Activated CD4-positive, alpha-beta T cell treated with anti-CD3 and anti-CD28 coated beads, Interleukin-2, amount 50 U/mL, for 1 hour (primary cell): ENCODE measurements at places on chromosomes 1 and 21.

DNA sequence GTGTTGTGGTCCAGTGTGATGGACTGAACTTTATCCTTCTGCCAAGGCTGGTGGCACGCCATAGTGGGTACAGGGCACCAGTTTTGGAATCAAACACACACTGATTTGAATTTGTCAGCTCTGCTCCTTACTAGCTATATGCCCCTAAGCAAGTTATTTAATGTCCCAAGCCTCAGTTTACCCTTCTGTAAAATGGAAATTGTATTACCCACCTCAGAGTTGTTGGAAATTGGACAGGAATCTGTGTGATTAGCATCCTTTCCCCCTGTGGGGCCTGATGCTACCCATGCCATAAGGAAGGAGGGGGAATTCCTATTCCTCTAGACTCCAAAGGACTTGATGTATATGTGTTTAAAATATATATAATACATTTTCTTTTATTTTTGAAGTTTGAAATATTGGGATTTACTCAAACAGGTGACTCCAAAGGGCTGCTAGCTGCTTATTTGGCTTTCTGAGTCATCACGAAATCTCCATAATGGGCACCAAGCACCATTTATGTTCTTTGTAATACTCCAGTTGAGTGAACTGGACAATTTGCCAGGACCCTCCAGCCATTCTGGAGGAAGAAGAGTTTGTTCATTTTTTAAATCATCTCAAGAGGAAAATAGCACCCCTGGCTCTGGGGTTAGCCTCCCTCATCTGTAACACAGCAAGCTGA lies 224.5 kb upstream of the TMEM51 start:
- DNase-seq: no peak

DNA sequence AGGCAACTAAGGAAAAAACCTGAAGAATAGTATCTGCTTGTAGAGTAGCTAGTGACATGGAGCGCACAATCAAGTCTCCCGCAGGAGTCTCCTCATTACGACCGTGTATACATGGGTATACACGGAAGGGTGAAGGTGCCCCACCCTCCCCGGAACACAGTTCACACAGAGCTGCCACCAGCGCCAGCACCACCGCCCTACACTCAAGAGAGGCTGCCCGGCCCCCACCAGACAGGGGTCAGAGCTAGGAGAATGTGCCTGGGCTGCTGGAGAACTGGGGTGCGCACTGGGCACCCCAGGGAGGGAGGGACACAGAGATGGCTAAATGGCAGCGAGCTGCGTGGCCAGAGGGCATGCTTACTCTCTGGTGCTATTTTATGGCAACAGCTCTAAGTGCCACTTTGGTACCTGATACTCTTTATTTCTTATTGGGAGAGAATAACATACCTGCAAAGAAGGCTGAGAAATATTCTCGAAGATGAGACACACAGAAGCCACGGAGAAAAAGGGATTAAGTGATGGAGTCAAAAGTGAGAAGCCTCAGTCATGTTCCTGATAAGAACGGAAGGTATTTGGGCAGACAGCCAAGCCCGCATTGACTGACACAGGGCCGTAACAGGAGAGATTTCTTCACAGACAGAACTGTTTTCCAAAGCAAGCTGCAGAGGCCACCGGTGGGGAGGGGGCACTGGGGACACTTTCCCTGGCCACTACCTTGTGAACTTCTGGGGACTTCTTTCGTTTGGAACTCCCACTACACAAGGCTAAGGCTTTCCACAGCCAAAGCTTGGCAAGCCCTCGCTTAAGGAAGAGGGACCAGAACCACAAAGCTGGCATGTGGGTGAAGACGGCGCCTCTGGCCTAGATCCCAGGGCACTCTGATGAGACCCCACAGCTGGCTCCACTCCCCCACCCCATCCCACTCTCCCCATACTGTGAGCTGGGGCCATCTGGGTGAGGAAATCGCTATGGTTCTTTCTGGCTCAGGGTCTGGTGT lies 108.0 kb downstream of the PGBD5 start:
- DNase-seq: no peak

- DNase-seq: no peak
Measured at GRCh38 chr1:178642282-178642681, 82.8 kb upstream of the RALGPS2 start.

DNA sequence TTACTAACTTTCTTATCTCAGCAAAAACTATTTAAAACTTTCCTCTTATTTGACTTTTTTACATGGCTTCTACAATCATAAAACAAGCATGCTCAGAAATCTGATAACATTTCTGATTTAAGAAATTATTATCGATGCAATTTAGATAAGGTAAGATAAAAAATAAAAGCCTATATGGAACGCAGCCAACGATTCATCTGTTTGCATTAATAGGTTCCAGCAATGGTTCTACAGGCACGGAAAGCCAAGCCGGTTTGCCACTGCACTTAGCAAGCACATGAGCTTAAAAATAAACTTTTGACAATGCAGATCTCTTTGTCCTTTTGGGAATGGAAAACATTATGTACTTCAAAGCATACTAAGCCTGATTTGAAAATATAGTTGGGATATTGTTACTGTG lies 77.5 kb upstream of the KCNK2 start:
- no peak for DNase-seq

- DNase-seq: no peak
Measured at GRCh38 chr1:12501661-12502060, 116.3 kb downstream of the DHRS3 start.

GRCh38 chr1:89512996-89513720 lies 11.5 kb upstream of the LRRC8B start:
- DNase-seq: no peak

DNA sequence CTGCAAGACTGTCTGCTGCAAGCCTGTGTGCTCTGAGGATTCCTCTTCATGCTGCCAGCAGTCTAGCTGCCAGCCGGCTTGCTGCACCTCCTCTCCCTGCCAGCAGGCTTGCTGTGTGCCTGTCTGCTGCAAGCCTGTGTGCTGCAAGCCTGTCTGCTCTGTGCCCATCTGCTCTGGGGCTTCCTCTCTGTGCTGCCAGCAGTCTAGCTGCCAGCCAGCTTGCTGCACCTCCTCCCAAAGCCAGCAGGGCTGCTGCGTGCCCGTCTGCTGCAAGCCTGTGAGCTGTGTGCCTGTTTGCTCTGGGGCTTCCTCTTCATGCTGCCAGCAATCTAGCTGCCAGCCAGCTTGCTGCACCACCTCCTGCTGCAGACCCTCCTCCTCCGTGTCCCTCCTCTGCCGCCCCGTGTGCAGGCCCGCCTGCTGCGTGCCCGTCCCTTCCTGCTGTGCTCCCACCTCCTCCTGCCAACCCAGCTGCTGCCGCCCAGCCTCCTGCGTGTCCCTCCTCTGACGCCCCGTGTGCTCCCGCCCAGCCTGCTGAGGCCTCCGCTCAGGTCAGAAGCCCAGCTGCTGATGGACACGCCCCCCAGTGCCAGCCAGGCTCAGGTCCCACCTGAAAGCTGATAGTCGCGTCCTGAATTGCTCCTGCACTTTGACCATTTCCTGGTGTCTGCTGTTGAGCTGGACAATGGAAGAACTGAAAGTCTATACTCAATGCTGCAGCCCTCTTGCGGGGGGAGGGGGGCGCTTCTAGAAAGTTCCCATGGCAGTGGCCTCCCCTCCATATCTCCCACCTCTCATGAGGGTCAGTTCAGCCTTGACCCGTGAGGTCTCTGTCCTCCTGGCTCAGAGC lies 1.2 kb downstream of the KRTAP10-4 start:
- no peak for DNase-seq
